Activated CD4-positive, alpha-beta memory T cell treated with anti-CD3 and anti-CD28 coated beads, Interleukin-2, amount 10 ng/mL, durations not matched to agents 7 days and 5 days (primary cell): ENCODE measurements at places on chromosomes 1 and 21. TPM values are rescaled to one million over a fixed set of nuclear protein-coding genes. Genes with fewer than 3 reads are reported as not detected.

Gene PAQR6
- total RNA-seq = 5.6 TPM

Gene COL6A1
- 0.33 TPM for total RNA-seq

Gene IRF6
- total RNA-seq = 0.10 TPM

Gene UBIAD1
- total RNA-seq = 19.9 TPM

Gene NHLH1
- total RNA-seq = 0.43 TPM

Gene LCE1C
- not detected for total RNA-seq

Gene WDR47
- 10.6 TPM for total RNA-seq

Gene GJC2
- 0.38 TPM for total RNA-seq

Gene TMEM82
- not detected for total RNA-seq

Gene PGLYRP4
- not detected for total RNA-seq

Gene MYCL
- 0.10 TPM for total RNA-seq

Gene USH2A
- not detected for total RNA-seq

Gene KCNH1
- not detected for total RNA-seq

Gene OR2L8
- total RNA-seq = not detected

Gene ATP1A4
- total RNA-seq = 0.33 TPM

Gene KISS1
- not detected for total RNA-seq

Gene SPRR4
- not detected for total RNA-seq

Gene CYYR1
- not detected for total RNA-seq

Gene NR1I3
- not detected for total RNA-seq

Gene LIN28A
- total RNA-seq = not detected

Gene CD53
- total RNA-seq = 659 TPM

Gene FOXO6
- 0.20 TPM for total RNA-seq

Gene SH3BGR
- total RNA-seq = 0.88 TPM

Gene SELENBP1
- not detected for total RNA-seq

Gene MNDA
- not detected for total RNA-seq

Gene NEK2
- total RNA-seq = 47.5 TPM

Gene RBP7
- not detected for total RNA-seq

Gene GSTM5
- not detected for total RNA-seq

Gene GPA33
- 0.65 TPM for total RNA-seq

Gene NBPF12
- 15.9 TPM for total RNA-seq

Gene RAB42
- not detected for total RNA-seq

Gene LCE6A
- not detected for total RNA-seq

Gene MACO1
- 15.8 TPM for total RNA-seq
